ENCODE measurements at places on chromosomes 13 and 19.
A peak's percentile ranks its signal among the peaks of the same experiment; 100 is the strongest.

GRCh38 chr19:23071147-23071511 is 45.7 kb upstream of the ZNF730 start:
- no peak for DNase-seq

- no peak for DNase-seq
Measured at GRCh38 chr19:21940684-21941083, 70.1 kb downstream of the ZNF208 start.

- no peak for DNase-seq
Measured at GRCh38 chr13:39566216-39566869, 36.6 kb downstream of the LHFPL6 start.

GRCh38 chr13:42803563-42804204 is 22.3 kb downstream of the FAM216B start:
- DNase-seq = no peak

DNA sequence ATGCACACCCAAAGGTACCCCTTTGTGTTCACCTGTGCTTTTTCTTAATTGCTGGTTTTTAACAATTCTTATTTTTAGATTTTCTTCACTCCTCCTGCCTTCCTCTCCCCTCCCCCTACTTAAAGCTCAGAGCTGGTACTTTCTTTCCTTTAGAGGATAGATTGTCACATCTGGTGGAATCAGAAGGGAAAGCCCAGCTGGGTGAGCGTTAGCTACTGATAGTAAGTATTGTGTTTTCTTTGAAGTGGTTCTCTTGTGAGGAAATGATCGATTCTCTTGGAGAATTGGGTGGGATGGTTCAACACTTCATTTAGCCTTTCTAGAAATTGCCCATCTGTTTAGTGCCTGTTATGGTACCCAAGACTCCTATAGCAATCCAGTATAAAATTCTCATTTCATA is 84.8 kb downstream of the FLT1 start:
- no peak for DNase-seq

- no peak for DNase-seq
Measured at GRCh38 chr19:31819837-31820236, 470.6 kb upstream of the TSHZ3 start.

- DNase-seq = no peak
Measured at GRCh38 chr13:30022256-30022655, 171.8 kb upstream of the UBL3 start.

GRCh38 chr13:101307181-101307701 is 109.1 kb downstream of the NALCN start:
- DNase-seq = no peak

DNA sequence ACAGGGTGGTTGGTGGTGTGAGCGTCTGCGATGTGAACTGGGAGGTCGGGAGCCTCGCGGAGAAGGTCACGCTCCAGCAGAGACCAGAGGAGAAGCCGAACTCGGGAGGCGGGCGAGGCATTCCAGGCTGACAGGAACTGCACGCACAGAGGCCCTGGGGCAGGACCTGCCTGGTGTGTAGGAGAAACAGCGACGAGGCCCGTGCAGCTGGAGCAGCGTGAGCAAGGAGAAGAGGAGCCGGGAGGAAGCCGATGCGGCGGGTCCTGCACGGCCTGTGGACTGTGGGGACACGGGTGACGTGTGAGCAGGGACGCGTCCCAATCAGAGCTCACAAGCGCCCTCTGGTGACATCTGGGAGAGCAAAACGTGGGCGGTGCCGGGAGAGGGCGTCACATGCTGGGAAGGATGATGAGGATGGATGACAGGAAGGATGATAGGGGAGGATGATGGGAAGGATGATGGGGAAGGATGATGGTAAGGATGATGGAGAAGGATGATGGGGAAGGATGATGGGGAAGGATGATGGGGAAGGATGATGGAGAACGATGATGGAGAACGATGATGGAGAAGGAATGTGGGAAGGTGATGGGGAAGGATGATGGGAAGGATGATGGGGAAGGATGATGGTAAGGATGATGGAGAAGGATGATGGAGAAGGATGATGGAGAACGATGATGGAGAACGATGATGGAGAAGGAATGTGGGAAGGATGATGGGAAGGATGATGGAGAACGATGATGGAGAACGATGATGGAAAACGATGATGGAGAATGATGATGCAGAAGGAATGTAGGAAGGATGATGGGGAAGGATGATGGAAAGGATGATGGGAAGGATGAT is 16.1 kb upstream of the MADCAM1 start:
- peak; percentile 72 for DNase-seq

DNA sequence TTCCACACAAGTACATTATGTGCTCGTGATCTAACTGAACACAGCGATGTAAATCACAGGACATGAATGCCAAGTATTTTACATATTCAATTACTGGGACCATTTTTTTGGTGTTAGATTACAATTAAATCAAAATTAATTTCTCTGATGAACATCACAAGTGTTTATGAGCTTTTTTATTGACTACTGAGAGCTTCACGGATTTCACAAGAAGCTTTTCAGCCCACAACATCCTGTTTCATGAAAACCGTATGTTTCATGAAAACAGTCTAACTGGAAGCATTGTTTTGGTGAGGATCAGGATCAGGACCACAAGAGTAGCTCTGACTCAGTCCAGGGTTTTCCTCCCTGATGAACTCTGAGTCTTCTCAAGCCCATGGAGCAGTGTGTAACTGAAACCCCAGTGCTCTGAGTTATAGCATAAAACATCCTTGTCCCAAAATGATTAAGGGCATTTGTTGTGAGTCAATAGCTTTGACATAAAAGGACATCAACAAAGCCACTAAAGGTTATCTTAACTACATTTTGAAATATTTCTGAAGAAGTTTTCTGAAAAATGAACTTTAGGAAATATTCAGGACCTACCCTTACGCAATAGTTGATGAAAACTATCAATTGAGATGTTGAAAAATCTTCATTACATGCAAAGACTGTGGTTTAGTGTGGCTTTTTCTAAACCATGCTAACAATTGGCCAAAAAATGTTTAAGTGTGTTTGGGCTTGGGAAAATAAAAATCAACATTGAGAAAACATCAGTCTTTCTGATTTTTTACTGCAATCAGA is 49.3 kb downstream of the UFM1 start:
- no peak for DNase-seq

GRCh38 chr13:68428292-68428691 is 1198.2 kb upstream of the PCDH9 start:
- DNase-seq = no peak

DNA sequence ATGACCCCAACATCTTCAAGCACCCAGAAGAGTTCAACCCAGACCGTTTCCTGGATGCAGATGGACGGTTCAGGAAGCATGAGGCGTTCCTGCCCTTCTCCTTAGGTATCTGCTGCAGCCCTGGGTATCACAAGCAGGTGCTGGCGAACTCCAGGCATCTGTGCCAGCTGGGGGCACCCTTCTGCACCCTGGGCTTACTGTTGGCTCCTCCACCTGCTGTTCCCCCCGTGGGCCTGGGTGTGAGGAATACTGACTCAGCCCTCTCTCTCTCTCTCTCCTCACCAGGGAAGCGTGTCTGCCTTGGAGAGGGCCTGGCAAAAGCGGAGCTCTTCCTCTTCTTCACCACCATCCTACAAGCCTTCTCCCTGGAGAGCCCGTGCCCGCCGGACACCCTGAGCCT is 13.0 kb downstream of the CYP2S1 start:
- peak; percentile 78 for DNase-seq

- no peak for DNase-seq
Measured at GRCh38 chr19:1942934-1943555, 2.1 kb downstream of the CSNK1G2 start.

- no peak for DNase-seq
Measured at GRCh38 chr13:29131881-29132668, 311.9 kb downstream of the MTUS2 start.

DNA sequence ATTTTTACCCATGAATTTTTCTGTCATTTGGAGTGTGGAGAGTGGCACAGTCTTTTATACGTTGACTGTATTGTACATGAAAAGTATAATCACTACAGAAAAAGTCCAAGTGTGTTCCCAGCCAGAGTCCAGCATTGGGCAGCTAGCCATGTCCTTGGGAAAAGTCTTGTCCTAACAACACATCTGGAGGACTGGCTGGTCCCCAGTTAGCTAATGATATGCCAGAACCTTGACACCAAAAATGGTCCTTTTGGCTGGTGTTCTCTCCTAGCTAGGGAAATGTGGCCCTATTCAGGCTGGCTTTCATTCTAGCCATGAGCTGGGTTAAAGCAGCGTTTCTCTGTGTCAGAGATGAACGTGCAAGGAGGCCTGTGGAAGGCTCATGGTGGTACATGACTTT is 98.9 kb downstream of the ESD start:
- DNase-seq = no peak

GRCh38 chr19:35085947-35086346 is 29.7 kb upstream of the FXYD3 start:
- no peak for DNase-seq

DNA sequence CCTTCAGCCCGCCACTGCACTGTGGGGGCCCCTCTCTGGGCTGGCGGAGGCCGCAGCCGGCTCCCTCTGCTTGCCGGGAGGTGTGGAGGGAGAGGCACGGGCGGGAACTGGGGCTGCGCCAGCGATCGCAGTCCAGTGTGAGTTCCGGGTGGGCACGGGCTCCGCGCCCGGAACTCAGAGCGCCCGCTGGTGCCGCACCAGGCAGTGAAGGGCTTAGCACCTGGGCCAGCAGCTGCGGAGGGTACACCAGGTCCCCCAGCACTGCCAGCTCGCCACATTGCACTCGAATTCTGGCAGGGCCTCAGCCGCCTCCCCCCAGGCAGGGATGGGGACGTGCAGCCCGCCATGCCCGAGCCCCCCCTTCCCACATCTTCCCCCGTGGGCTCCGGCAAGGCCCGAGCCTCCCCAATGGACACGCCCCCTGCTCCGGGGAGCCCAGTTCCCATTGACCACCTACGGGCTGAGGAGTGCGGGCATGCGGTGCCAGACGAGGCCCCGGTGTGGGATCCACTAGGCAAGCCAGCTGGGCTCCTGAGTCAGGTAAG is 135.9 kb upstream of the RFC3 start:
- no peak for DNase-seq

DNA sequence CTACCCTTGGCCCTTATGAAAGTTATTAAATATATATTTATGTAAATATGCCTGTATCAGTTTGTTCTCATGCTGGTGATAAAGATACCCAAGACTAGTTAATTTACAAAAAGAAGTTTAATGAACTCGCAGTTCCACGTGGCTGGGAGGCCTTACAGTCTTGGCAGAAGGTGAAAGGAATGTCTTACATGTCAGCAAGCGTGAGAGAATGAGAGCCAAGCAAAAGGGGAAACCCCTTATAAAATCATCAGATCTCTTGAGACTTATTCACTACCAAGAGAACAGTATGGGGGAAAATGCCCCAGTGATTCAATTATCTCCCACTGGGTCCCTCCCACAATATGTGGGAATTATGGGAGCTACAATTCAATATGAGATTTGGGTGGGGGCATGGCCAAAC is 506.0 kb upstream of the ATXN8OS start:
- DNase-seq = no peak

- no peak for DNase-seq
Measured at GRCh38 chr13:95418946-95419345, 117.7 kb upstream of the ABCC4 start.

- DNase-seq = peak; percentile 57
Measured at GRCh38 chr19:49106648-49107135, 7.5 kb upstream of the LIN7B start.

- no peak for DNase-seq
Measured at GRCh38 chr13:46173656-46174055, 8.3 kb downstream of the LCP1 start.

- no peak for DNase-seq
Measured at GRCh38 chr19:47313754-47314295, 4.2 kb downstream of the C5AR1 start.

- no peak for DNase-seq
Measured at GRCh38 chr19:5590151-5590864, 22.6 kb upstream of the TINCR start.

DNA sequence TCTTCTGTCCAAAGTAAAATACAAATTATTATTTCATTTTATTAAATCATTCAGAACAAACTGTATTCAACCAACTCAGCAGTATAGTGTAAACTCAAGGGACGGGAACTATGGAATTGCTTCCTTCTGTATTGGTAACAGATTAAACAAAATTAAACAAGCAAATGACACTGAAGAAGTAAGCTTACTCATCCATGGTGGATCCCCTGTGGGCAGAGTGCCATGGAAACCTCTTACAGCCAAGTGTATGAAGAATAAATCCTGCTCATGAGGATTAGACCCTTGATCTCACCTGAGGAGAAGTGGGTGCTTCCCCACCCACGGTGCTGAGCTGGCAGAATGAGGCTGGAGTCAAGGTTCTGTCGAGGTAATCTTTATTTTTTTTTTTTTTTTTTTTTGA is 18.0 kb upstream of the RFXAP start:
- no peak for DNase-seq

DNA sequence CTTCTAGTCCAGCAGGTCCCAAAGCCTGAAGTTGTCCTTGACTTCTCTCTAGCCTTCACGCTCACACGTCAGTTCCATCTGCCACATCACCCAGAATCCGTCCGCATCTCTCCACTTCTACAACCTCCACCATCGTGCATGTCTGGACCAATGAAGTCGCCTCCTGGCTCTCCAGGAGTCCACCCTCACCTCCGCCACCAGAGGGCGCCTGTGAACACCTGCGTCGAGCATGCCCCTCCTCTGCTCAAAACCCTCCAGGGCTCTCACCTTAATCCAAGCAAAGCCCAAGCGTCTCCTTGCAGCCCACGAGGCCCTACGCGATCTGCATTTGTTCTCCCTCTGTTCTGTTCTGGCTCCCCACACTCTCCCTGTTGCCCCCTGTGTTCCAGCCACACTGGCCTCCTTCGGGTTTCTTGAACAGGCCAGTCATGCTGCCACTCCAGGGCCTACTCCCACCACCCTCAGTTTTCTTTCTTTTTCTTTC is 3.7 kb downstream of the USHBP1 start:
- DNase-seq = peak; percentile 81

DNA sequence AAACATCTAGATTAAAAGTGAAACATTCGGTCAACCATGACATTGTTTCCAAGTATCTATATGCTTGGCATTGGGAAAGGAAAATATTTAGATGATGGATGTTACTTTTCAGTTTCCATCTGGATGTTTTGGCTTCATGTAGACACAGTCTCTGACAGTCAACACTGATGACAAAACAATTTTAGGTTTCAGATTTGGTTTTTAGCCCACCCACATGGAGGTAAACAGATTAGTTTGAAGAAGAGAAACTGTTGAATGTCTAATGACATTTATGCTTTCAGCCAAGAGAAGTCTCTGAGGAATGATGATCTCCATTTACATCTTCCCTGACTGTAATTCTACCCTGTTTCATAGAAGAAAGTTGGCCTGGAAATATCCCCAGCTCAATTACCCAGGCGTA is 379.1 kb downstream of the SLITRK6 start:
- DNase-seq = no peak

GRCh38 chr19:51253088-51253806 is 2.4 kb downstream of the SIGLECL1 start:
- no peak for DNase-seq

DNA sequence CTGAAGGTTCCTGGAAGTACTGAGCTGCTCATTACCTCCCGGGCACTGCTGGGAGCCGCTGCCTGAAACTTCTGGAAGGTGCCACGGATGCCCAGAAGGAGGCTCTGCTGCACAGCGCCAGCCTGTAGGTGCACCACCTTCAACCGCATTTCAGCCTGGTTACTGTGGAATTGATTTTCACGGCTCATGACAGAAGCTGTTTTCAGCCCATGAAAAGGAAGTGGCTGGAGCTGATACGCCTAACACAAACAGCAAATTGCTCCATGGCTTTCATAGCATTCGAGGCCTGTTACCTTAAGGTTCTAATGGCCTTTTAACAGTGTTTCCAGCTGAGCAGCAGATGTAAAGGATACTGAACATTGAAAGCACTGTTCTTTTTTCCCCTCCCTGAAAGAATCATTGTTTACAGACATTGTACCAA is 22.0 kb downstream of the GPC6 start:
- DNase-seq = peak; percentile 93
